ENCODE measurements at places on chromosomes 3 and 15.

- DNase-seq: no peak
Measured at GRCh38 chr3:13047296-13048165, 25.7 kb downstream of the IQSEC1 start.

GRCh38 chr3:46463120-46463867 is 1.4 kb downstream of the LTF start:
- DNase-seq: no peak

- no peak for DNase-seq
Measured at GRCh38 chr3:55868347-55868746, 381.2 kb upstream of the WNT5A start.

GRCh38 chr3:10228248-10228950 is 19.9 kb upstream of the TATDN2 start:
- no peak for DNase-seq

- no peak for DNase-seq
Measured at GRCh38 chr3:78764634-78765033, 1003.2 kb downstream of the ROBO1 start.

DNA sequence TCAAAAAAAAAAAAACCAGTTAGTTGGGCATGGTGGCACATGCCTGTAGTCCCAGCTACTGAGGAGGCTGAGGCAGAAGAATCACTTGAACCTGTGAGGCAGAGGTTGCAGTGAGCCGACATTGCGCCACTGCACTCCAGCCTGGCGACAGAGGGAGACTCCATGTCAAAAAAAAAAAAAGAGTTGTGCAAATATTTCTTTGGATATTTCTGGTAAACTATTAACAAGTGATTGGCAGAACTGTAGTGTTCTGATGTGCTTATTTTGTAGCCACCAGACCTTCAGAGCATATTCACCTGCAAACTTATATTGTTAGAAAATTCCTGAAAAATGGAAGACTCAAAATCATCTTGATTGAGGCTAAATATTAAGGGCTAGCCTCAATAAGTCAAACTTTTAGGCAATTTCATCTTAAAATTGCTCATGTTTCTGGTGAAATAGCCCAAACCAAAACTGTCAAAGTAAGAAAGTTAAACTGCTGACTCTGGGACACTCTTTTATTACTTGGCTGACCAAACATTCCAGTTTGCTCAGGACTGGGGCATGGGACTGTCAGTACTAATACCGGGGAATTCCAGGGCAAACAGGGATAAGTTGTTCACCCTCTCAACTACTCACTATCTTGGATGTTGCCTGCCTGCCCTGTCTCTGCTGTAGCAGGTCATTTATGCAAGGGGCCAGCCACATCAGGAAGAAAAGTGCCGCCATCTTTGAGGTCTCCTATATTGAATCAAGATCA is 37.0 kb downstream of the ABHD2 start:
- DNase-seq: no peak

- no peak for DNase-seq
Measured at GRCh38 chr3:61650276-61650675, 88.9 kb downstream of the PTPRG start.

- DNase-seq: no peak
Measured at GRCh38 chr3:48650723-48651122, 12.0 kb downstream of the CELSR3 start.

GRCh38 chr15:101207867-101208288 is 44.0 kb downstream of the CHSY1 start:
- no peak for DNase-seq

DNA sequence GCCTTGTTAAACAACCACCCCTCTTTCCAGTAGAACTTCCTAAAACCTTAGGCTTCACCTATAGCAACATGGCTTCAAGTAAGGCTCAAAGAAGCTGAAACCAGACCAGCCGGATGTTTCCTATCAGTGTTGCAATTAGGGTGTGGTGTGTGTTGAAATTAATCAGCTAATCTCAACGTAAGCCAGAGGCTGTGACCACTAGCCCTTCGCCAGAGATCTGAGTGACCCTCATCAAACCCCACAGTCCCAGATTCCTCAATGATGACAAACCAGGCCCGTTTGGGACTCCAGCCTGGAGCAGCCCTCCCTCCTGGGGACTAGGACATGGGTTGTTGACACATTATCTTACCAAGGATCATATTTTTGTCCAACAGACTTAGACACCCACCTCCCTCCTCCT is 27.3 kb downstream of the CYP11A1 start:
- DNase-seq: no peak

DNA sequence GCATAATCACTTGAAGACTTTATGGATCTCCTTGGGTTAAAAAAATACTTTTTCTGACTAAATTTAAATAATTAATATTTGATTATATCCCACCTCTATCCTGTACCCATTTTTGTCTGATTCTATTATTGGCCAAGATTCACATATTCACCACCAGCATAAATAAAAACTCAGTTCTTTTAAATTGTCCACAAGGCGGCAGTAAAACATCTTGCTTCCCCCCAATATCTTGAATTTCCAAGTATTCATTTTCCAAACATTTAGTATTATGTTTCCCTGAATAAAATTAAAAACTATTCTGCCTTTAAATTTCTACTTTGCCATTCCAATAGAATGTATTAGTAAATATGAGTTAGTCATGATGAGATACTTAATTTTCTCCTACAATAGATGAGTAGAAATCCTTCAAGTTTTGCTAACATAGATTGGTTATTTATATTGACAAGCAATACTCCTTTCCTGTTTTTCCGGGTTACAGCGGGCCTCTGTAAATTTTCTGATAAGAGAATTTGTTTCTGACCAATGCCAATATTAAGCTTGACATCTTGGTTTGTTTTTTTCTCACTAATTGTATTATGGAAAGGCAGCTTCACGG is 218.7 kb upstream of the MDFIC2 start:
- DNase-seq: no peak

- DNase-seq: no peak
Measured at GRCh38 chr3:126952983-126953660, 29.8 kb upstream of the PLXNA1 start.

- no peak for DNase-seq
Measured at GRCh38 chr3:186173224-186173815, 64.4 kb upstream of the ETV5 start.

DNA sequence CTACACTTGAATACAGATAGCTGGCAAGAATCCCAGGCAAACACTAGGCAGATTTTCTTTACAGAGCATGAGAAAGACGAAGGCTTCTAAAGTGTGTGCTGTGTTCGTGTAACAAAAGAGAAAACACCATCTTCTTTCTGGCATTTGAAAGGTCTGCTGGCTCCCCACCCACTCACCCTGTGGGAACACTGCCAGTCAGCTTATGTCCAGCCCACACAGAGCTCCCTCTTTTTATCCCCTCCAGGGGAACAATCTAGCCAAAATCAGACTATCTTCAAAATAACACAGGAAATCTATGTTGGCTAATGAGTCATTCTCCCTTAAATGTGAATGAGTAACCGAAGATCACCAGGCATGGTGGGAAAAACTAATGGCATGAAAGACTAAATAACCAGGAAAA is 45.6 kb upstream of the PAQR5 start:
- no peak for DNase-seq

DNA sequence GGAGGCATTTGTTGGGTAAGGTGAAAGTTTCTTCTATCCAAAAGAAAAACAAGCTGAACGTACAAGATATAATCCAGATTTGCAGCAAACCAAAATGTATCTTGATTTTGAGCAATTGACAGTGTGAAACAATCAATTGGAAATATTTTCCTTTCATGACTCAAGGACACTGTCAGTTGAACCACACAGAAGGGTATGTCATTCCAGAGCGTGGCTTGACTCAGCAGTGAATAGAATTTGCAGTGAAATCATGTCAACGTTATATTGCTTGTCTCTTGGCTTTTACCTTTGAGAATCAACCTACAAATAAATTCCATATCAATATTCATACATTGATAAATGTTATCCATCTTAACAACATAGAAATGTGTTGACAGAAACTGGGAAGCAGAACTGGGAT is 78.2 kb downstream of the TM2D3 start:
- DNase-seq: no peak

GRCh38 chr3:1374471-1374870 is 281.6 kb downstream of the CNTN6 start:
- DNase-seq: no peak

- no peak for DNase-seq
Measured at GRCh38 chr3:136404056-136404455, 153.9 kb downstream of the PCCB start.

- no peak for DNase-seq
Measured at GRCh38 chr15:49134683-49135341, 20.6 kb downstream of the COPS2 start.

- no peak for DNase-seq
Measured at GRCh38 chr3:11878837-11879236, 32.2 kb upstream of the TAMM41 start.

DNA sequence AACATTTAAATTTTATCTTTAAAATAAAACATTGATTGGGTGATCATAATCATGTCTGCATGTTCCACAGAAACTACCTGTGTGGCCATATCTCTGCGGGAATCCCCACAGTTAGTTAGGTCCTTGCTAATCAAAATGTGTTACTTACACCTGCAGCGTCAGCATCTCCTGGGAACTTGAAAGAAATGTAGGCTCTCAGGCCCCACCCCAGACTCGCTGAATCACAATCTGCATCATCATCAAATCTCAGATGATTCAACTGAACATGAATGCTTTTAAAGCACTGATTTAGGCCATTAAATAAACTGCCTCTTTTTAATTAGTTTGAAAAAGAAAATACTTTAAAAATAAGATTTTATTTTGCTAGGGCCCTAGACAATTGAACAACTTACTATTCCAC is 577.8 kb downstream of the PYDC2 start:
- DNase-seq: no peak

- no peak for DNase-seq
Measured at GRCh38 chr3:71710906-71711494, 14.2 kb downstream of the EIF4E3 start.

GRCh38 chr3:7543294-7543880 is 682.5 kb downstream of the GRM7 start:
- no peak for DNase-seq
